Islet precursor cell (in vitro differentiated cells): ENCODE measurements at places on chromosomes 12 and 14.

GRCh38 chr12:78035901-78036606 is 205.4 kb downstream of the NAV3 start:
- DNase-seq: peak; percentile 56

DNA sequence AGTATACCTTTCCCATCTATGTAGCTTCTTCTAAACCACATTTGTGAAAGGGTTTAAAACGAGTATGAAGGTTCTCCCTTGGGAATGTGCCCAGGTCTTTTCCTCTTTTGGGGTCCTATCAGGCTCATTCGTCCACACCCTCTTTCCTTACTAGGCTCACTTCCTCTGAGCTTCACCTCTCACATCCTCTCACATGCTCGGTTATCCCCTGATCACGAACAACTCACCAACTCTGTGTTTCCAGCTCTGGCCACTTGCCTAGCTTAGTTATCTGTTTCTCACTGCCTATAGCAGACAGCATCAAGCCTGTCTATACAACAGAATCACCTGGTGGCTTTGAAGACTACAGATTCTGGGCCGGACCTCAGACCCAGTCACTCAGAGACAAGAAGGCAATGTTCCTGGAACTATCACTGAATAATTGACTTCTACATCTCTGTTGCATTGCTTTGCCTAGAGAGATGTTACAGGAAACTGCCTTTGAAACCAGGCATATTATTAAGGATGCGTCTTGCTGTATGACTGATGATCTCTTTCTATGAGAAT is 158.2 kb downstream of the FOXN3 start:
- no peak for DNase-seq

DNA sequence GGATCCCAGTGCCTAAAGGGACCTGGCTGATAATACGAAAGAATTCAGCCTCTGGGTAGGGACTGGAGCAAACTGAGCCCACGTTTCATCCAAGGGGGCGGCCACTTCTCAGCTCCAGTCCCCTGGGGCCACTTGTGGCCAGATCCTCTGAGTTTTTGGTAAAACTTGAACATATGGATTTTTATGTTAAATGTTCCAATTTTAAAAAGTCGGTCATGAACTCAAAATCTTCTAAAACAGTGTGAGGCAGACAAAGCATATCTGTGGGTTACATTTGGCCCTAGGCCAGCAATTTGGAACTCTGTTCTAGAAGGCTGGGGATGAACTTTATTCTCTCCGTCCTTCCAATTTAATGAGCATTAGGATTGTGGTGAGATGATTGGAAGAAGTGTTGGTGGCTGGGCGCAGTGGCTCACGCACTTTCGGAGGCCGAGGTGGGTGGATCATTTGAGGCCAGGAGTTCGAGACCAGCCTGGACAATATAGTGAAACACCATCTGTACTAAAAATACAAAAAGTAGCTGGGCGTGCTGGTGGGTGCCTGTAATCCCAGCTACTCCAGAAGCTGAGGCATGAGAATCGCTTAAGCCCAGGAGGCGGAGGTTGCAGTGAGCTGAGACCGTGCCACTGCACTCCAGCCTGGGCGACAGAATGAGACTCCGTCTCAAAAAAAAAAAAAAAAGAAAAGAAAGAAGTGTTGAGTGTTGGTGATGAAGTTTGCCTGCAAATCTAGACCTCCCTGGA is 3.0 kb upstream of the PPP1CC start:
- DNase-seq: no peak

GRCh38 chr12:93315907-93316622 is 61.7 kb upstream of the NUDT4 start:
- no peak for DNase-seq

- no peak for DNase-seq
Measured at GRCh38 chr14:89215114-89215513, 201.9 kb downstream of the FOXN3 start.
